ENCODE measurements at places on chromosomes 6 and 20. TPM values are rescaled to one million over a fixed set of nuclear protein-coding genes. Genes with fewer than 3 reads are reported as not detected.

DNA sequence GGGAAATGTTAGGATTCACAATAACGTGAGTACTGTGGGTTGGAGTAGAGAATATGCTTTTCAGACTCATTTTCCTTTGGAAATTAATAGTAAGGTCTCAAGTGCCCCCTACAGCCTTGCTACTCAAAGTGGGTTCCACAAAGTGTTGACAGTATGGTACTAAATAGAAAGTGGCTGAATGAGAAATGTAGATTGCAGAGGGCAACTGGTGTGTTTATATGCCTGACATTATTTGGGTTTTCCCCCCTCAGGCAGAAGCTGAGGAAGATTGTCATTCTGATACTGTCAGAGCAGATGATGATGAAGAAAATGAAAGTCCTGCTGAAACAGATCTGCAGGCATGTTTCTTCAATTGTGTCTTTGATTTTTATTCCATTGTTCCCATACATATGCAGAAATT is 5.6 kb downstream of the FBXO9 start:
- DNase-seq = no peak

DNA sequence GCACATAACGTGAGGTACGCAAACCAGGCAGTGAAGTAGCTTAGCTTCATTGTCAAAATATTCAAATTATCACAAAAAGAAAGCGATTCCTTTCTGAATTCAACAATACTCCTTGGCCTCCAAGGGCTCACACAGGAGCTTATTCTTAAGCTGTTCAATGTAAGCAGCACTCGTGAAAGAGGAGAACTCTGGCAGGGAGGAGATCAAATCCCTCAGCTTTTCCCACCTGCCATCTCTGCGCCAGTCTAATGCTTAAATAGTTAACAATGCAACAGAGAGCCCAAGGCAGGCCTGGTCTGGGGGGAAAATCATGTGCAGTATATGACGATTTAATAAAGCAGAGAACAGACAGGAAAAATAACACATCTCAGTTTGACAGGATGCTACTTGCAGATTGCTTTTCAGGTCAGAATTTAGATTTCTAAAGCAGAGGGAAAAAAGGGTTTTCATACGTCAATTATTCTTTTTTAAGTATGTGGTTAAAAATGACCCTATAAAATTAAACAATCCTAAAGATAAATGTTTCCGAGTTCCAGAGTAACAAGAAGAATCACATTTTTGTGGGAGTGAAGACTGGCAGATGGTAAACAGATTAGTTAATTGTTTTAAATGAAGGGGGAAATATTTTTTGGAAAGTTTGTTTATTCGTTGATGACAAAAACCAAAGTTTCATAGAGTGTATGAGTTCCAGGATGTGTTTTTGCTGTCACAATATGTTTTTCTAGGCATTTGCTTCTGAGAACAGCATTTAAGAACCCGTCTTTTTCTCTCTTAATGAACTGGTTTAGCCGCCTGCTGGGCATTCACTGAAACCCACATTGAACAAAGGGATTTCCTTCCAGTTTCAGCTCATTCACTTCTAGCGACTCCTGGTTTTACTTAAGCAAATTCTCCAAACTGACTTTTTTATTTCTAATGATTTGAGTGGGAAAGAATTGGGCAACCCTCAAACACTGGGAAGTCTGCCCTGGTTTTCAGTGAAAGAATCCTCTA is 45.9 kb downstream of the PLAGL1 start:
- no peak for DNase-seq

DNA sequence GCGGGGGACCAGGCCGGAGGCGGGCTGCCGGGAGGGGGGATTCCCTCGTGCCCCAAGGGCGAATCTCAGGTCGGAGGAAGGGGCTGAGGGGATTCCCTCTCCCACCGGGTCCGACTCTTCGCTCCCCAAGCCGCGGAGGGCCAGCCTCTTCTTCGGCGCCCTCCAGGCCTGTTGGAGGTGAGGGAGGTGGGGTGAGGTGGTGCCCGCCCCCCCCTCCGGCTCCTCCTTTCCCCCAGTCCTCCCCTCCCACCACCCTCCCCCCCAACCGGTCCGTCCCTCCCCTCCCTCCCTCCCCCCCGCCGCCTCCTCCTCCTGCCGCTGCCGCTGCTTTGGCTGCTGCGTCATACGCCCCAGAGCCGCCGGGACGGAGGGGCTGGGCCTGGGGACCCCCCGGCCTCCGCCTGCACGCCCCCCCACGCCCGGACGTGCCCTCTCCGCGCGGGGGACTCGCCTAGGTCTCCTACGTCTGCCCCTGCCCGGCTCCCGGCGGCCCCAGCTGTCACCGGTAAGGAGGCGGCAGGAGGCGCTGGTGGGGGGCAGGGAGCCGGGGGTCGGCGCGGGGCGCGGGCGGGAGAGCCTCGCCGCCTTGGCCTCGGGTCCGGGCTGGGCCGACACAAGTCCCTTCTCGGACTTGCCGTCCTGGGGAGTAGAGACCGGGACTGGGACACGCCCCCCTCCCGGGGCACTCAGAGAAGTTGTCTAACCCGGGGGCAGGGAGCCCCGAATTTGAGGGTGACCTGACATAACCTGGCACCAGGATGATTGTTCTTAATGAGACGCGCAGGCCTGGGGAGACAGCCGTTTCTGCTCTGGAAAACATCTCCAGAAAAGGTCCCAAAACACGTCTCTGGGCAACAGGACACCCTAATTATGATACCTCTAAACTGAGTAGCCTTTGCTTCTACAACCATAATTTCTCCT is at the start of gene PHF1:
Gene PHF1 (plus strand): TSS at position 304 of the 921 bp plus-strand sequence. CDS start 1,250 bp downstream, outside the sequence.
- DNase-seq = no peak

DNA sequence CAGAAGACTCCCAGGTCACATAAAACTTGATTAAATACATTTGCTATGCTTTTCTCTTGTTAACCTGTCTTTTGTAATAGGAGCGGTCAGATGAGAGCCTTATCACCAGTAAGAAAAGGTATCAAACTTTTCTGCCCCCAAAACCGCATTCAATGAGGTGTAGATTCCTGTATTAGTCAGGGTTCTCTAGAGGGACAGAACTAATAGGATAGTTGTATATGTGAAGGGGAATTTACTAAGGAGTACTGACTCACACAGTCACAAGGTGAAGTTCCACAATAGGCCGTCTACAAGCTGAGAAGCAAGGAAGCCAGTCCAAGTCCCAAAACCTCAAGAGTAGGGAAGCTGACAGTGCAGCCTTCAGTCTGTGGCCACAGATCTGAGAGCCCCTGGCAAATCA is 32.7 kb downstream of the PTPRK start:
- DNase-seq = no peak

CDSN gene
- polyA plus RNA-seq = not detected
